ENCODE measurements at places on chromosomes 5 and 9.
A peak's percentile ranks its signal among the peaks of the same experiment; 100 is the strongest.

DNA sequence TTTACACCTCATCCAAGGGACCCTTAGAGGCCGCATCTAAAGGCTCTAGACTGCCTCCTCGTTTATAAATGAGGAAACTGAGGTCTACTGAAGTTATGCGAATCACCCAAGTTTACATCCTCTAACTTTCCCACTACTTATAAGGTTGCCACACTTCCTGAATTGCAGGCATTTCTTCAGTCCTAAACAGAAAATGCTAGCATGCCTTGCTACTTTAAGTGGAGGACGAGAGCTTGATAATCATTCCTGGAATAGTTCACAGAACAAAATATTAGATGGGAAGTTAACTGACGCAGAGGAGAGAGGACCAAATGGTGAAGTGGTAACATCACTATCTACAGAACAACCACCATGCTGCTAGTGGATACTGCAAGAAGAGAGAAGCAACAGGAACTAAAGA lies 85.8 kb downstream of the GNAQ start:
- no peak for DNase-seq

- DNase-seq, result no peak
Measured at GRCh38 chr5:82754759-82755158, 322.4 kb downstream of the TMEM167A start.

- DNase-seq, result no peak
Measured at GRCh38 chr5:52694648-52695047, 93.1 kb upstream of the ITGA1 start.

DNA sequence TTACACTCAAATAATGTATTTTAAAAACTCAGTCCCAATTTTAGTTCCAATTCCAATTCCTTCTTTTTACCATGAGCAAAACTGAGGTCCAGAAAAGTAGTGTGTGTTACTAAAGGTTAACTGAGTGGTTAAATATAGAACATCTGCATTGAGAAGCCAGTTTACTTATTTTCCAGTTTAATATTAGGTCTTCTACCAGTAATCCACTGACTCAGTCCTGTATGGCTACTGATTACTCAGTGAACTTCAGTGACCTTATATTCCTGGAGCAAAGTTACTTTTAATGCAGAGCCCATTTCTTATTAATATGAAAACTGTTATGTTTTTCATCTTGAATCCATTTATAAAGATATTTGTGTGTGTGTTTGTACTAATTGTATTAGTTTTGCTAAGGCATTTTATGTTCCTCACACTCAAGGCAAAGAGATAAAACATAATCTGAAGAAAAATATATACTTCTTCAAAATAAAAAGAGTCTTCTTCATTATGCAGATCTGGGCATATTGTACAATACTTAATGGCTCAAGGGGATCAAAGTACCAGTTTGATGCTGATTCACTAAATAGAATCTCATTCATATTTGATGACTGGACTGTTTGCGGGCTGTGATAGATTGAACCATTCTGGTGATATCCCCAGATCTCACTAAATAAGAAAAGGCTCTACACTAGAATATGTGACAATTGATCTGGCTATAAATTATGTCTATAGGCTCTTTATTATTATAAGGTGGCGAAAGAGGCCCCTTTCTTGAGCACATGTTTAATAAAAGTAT lies 60.8 kb downstream of the DMXL1 start:
- no peak for DNase-seq

DNA sequence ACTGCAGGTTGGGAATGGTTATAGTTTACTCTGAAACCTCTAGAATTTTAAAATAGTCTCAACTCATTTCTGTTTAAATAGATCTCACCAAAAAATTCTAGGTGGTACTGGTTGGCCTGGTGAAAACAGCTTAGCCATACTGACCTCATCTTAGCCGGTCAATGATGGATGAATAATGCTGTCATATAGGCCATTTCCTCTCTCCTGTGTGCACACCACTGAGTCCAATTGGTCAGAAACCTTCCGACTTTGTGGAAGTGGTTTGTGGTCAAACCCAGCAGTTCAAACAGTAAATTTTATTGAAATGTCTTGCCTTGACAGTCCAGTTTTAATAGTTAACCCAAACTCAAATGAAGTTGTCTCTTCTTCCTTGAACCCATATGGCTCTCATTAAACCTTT lies 98.6 kb downstream of the GIN1 start:
- DNase-seq, result no peak

DNA sequence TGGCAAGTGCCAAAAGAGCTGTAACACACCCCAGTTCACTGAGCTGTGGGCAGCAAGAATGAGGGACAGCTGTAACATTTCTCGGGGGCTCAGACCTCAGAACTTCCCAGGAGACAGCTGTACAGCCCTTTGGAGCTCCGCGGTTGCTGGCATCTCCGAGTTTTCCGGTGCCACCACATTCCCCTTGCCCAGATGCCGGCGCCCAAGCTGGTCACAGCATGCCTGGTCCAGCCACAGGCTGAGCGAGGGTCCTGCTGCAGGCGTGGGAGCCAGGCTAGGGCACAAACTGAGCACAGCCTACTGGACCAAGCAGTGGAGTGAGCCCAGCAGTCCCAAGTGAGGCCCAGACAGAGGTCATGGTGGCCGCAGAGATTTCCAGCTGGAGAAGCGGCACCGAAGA lies 797.7 kb upstream of the EDIL3 start:
- DNase-seq, result no peak

DNA sequence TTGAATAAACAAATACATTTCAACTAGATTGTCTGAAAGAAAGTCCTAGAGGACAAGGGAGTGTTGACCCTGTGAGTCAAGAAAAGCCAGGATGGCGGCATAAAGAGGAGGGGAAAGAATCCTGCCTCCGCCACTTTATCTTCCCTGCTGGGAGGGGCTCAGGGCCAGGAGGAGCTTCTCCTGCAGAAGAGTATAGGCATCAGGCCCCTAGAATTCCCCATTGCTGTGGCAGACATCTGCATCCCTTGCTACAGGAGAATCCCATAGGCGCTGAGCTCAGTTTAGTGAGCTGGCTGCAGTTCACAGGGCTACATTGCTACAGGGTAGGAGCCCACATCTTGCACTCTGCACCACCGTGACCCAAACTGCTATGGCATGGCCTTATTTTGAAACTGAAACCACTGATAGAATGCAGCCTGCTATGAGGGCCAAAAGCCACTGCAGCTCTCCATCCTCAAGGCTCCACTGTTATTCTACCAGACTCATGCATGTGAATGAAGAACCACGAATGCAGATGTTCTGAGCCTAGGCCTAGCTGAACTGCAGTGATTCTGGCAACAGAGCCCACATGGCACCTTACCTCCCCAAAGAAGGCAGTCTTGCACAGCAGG lies 941.4 kb upstream of the CTNND2 start:
- no peak for DNase-seq

DNA sequence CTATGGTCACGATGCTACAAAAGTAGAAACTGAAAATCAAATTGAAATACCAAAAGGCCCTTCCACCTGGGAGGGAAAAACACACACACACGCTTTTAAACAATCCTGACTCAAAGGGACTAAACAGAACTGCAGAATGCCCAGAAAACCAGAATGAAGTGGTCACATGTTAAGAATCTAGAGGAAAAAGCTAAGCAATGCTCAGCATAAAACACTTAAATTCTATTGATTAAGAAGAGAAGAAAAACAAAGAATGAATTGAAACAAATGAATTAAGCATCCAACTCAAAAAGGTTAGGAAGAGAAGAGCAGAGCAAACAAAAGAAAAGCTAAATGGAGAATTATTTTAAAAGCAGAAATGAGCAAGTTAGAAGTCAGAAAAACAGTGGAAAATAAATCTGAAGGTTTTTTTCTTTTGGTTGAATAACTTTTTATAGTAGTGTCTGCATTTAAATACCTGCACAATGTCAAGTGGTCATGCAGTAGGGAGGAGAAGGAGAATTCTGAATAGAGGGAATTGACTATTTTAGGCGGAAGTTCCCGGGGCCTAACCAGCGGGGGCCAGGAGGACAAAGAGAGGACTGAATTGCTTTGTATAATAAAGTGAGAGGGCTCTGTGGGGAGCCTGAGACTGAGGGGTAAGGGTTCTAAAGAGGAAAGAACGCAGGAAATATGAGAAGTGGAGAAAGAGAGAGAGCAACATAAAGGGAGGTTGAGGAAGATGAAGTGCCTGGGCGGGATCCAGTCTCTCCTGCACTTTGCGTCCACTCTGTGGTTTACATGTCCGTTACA lies 146.8 kb downstream of the ATPSCKMT start:
- DNase-seq, result no peak

DNA sequence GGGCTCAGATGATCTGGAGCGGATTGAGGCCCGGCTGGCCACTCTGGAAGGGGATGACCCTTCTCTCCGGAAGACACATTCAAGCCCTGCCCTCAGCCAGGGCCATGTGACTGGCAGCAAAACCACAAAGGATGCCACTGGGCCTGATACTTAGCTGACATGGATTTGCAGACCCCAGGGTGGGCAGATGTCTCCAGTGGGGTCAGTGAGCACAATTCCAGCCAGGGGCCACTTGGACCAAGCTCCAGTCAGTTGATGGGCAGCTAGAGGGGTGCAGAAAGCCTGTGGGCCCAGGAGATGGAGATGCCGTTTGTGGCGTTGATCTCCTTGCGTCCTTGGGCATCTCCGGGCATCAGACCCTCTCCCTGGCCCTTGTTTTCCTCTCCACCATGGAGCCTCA lies 46.7 kb downstream of the PSD2 start:
- DNase-seq, result no peak

- no peak for DNase-seq
Measured at GRCh38 chr9:35759795-35760194, 5.7 kb upstream of the MSMP start.

DNA sequence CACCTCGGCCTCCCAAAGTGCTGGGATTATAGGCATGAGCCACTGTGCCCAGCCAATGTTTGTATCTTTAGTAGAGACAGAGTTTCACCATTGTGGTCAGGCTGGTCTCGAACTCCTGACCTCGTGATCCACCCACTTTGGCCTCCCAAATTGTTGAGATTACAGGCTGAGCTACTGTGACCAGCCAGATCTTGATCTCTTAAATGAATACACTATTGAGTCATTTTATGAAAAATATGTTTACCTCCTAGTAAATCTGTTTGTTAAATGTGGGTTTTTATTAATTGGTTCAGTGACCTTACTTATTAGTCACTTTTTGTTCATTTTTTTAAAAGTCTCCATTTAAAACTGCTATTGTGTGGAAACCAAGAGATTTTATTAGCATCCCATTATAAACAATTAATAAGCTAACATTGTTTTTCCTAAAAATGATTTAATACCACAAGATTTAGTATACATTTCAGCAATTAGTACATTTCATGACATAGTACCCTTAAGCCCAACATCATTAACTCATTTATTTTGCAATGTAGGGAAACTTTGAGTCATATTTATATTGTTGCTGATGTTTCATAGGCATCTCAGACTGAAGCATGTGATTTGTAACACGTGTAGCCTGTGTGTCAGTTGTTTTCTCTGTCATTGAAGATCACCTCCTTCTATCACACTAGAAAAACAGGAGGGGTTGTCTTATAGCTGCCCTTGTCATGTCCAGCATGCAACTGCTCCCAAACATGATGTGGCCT lies 261.2 kb downstream of the TAF11L14 start:
- no peak for DNase-seq

- no peak for DNase-seq
Measured at GRCh38 chr9:134820901-134821300, 59.7 kb upstream of the FCN2 start.

DNA sequence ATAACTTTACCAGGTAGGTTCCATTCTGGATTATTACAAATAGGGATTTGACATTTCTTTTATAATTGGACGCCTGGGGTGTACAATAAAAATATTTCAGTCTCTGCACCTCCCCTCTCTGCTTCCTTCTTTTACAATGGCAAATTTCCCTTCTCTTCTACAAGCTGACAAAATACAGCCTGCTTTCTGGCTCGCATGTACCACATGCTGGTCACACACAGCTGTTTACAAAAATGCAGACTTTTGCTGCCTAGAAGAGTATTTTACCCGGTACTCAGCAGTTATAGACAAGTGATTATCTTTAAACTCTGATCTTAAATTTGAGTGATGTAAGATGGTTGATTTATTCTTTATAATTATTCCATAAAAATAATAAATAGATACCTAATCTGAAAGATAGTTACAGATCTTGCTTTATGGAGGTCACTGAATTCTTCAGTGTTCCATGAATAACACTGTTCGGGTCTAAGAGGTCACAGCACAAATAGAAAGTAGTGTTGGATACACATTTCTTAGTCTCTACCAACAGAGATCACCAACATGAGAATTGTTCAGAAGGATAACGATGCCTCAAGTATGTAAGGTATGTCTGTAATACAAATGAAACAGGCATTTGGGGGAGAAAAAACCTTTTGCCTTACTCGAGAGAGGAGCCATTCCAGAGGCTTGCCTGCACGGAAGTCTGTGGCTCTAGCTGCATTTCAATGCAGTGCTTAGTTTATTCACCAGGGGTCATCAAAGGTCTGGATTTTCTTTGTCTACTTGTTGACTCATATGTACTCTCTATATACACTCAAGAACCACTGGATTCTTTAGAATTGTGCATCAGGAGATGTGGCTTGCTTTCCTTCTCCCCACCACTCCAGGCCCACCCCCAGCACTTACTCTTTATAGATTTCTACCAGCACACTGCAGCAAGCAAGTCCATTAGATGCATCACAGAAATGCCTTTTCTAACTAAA lies 206.6 kb upstream of the RFX3 start:
- peak; percentile 72 for DNase-seq

Measured in NCI-H2227 treated with DMSO at 0.1 percent for 48 hours (cell line).